ENCODE measurements at places on chromosomes 7 and 10. TPM values are rescaled to one million over a fixed set of nuclear protein-coding genes. Genes with fewer than 3 reads are reported as not detected.

Gene AQP1
- 159 TPM for total RNA-seq

Gene C10orf71
- total RNA-seq = under 0.01 TPM

Gene MSS51
- 2.5 TPM for total RNA-seq

Gene KNDC1
- total RNA-seq = 0.53 TPM

Gene UNC5B
- 27.4 TPM for total RNA-seq

Gene NFKB2
- total RNA-seq = 19.9 TPM

Gene ATRNL1
- total RNA-seq = 15.1 TPM

Gene CALCR
- total RNA-seq = 0.19 TPM

Gene GOLGA7B
- 1.6 TPM for total RNA-seq

Gene TMEM270
- total RNA-seq = not detected

Gene ZCCHC24
- total RNA-seq = 8.6 TPM

Gene SLC29A3
- 2.7 TPM for total RNA-seq

Gene HABP2
- total RNA-seq = under 0.01 TPM

Gene HOXA2
- 3.6 TPM for total RNA-seq

Gene HKDC1
- total RNA-seq = 0.19 TPM

Gene TBC1D12
- 5.5 TPM for total RNA-seq

Gene SLC18A3
- total RNA-seq = not detected

Gene CFAP70
- 0.80 TPM for total RNA-seq

Gene GLI3
- 3.0 TPM for total RNA-seq

Gene TRIM73
- not detected for total RNA-seq

Gene OGDHL
- total RNA-seq = 0.79 TPM

Gene TCERG1L
- total RNA-seq = 0.19 TPM

Gene GTPBP10
- total RNA-seq = 12.6 TPM

Gene OR2A7
- total RNA-seq = 12.6 TPM

Gene GPR15LG
- total RNA-seq = 304 TPM

Gene IL6
- total RNA-seq = 0.95 TPM

Gene ERV3-1
- 17.1 TPM for total RNA-seq

Gene OR6B1
- total RNA-seq = not detected

Gene PRKCQ
- total RNA-seq = 0.88 TPM

Gene NUTM2B
- total RNA-seq = 0.70 TPM

Gene CCDC146
- total RNA-seq = 4.6 TPM

Data from esophagus squamous epithelium (tissue), 5 donors.